ENCODE measurements at places on chromosomes 3 and 15.

GRCh38 chr3:98770261-98771039, 7.3 kb downstream of the ST3GAL6 start:
- no peak for DNase-seq

- no peak for DNase-seq
Observed at GRCh38 chr3:138578141-138578540, 15.9 kb downstream of the CEP70 start.

- no peak for DNase-seq
Observed at GRCh38 chr3:22981166-22981565, 222.0 kb upstream of the UBE2E2 start.

DNA sequence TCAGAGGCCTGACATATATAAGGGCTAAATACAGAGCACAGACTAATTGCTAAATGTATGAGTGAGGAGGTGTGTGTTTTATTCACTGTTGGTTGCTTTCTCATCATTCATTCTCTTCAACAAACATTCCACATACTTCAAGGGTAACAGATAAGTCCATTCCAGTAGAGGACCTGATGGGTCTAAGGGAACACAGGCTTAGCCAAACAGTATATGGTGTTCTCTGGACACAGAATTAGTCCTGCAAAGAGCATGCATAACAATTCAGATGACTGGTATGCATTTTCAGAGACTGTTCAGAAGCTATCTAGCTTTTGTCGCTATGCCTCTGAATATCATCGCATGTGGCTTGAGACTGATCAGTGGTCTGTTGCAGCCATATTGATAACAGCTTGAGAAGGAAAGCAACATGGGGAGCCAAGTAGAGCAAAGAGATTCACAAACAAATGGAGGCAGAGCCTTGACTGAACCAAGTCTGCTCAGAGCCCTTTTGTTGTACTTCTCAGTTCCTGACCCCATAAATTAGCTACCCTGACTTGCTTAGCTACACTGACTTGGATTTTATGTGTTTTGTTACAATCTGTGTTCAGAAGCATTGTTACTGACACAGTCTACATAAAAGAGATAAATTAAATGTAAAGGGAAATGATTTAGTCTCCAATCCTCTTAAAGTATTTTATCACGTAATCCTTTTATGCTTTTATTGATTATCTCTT, 1178.7 kb downstream of the ROBO1 start:
- DNase-seq: no peak

DNA sequence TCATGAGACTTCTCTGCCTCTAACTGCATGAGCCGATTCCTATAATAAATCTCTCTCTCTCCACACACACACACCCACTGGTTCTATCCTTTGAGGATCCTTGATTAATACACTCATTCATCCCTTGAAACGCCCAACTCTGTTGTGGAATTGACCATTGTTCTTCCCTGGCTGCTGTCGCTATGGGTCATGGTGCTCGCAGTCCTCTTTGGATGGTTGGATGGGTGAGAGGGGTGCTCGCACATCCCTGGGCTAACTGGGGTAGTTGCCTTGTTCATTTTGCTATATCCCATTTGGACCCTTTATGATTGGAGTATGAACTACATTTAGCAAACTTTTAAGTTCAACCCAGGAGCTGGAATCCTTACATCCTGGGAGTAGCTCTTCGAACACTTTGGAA, 33.9 kb upstream of the MYZAP start:
- no peak for DNase-seq

DNA sequence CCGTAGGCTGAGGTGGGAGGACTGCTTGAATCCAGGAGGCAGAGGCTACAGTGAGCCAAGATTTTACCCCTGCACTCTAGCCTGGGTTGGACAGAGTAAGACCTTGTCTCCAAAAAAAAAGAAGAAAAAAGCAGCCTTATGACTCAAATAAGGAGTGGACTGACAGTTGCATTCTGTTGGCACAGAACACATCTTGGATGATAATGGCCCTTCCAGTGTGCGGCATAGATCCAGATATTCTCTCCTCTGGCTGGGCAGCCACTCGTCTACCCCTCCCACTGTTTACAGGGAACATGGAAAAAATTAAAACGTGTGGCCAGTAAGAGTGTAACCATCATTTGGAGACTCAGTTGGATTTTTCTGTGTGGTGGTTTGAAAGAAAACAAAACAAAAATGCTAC, 118.6 kb upstream of the RNF7 start:
- no peak for DNase-seq

DNA sequence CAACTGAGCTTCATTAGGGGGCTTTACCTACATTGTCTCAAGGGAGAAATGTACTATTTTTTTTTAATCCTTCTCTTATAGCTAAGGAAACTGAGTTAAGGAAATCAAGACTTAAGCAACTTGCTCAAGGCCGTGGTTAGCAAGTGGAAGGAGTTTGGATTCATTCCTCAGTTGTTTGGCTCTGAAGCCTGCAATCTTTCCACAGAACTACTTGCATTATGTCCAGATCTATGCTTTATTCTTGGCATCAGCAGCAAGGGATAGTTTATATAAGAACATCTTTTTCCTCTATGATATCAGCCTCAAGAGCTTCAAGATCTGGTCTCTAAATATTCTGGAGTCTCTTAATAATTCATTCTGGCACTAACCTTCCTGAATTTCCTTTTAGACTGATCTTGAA, 182.4 kb downstream of the SV2B start:
- DNase-seq: no peak

DNA sequence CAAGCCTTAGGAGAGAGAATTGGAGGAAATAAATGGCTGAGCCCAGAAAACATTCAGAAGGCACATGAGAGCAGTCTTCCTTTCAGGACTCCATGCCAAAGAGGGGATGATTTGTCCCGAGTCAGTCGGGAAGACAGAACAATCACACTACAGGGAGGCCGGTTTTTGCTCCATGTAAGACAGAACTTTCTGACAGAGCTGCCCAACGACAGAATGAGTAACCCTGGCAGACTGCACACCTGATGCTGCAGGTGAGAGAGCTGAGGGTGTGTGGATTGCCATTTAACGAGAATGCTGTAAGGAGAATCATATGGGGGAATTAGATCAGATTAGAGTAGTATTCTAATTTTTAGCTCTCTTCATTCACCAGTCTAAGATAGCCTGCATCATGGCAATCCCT, 533.0 kb downstream of the EPHB1 start:
- no peak for DNase-seq

GRCh38 chr15:101549647-101550046, 60.1 kb upstream of the PCSK6 start:
- no peak for DNase-seq

DNA sequence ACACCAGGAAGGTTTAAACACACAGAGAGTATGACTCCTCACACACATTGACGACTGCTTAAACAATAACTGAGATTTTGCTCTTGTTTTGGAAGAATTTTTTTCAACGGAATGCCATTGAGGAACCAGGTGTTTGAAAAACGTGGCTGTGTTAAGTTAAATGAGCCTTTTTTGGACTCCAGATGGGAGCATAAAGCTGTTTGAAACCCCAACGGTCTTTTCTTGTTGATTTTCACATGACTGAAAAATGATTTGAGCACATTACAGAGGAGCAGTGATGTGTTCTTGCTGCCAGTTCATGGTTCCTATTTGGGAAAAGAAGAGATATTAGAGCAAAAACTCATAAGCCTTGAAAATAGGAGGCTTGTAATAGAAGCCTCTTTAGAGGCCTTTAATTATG, 97.8 kb upstream of the SELENOK start:
- no peak for DNase-seq

DNA sequence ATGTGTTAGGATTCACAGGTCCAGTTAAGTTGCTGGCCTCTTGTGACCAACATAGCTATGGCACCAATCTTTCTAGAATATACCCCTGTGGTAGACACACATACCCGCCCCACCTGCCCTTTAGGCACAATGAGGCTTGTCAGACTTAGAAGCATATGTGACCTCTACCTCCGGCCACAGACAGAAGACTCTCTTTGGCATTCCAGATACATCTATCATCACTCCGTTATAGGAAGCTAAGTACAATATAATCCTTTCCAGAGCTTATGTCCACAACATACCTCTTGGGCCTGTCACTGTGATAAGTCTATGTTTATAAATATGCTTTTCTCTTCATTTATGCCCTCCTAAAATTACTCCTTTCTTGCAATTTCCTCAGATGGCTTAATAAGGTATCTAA, 39.8 kb downstream of the CD47 start:
- no peak for DNase-seq

DNA sequence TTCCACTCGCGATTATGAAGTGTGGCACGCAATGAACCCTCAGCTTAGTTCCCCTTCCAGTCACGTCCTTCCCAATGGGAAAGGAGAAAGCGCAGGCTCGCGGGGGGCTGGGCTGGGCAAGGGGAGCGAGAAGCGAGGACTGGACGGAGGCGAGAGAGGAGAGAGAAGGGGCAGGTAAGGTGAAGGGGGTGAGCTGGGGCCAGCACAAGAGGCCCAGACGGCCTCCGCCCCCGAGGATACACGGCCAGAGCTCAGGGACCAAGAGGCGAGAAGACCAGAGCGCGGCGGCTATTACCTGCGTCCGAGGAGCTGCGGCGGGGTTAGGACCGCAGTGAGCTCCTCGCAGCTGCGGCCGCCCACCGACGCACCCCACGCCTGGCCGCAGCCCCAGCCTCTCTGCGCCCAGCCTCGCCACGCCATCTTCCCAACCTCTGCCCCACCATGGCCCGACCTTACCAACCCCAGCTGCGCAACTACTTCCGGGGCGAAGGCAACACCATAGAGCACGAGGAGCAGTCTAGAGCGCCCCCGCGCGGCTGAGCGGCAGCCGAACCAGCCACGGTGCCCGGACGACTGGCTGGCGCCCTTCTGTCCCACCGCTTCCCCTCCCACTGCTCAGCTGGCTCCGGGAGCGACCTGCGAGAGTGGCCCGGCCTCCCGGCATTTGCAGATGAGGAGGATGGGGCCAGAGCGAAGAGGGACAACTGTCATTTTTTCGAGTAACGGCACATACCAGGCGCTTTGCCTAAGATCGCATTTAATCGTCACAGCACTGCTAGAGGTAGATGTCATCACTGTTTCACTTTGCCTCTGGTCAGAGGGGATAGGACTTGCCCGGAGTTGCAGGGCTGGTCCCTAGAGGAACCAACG, at the start of gene PARL:
PARL (minus strand) TSS at position 454 of the 870 bp plus-strand sequence; CDS start at position 420, 34 bp downstream.
- DNase-seq: peak; percentile 94

All from activated T-helper 1 cell treated with Interleukin-2 at 50 U/mL for 16 hours (primary cell).